ENCODE measurements at places on chromosomes 11 and 22.
A peak's percentile ranks its signal among the peaks of the same experiment; 100 is the strongest.

DNA sequence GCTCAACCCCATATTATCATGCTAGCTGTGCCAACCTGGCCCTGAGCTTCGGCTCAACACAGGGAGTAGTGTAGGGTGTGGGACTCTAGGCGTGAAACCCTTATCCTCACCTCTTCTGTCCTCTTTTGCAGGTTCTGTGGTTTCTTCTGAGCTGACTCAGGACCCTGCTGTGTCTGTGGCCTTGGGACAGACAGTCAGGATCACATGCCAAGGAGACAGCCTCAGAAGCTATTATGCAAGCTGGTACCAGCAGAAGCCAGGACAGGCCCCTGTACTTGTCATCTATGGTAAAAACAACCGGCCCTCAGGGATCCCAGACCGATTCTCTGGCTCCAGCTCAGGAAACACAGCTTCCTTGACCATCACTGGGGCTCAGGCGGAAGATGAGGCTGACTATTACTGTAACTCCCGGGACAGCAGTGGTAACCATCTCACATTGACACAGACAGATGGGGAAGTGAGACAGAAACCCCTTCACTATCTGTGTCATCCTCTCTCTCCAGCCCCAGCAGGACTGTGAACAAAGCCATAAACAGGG, 76.4 kb downstream of the GGTLC2 start:
- DNase-seq: no peak

DNA sequence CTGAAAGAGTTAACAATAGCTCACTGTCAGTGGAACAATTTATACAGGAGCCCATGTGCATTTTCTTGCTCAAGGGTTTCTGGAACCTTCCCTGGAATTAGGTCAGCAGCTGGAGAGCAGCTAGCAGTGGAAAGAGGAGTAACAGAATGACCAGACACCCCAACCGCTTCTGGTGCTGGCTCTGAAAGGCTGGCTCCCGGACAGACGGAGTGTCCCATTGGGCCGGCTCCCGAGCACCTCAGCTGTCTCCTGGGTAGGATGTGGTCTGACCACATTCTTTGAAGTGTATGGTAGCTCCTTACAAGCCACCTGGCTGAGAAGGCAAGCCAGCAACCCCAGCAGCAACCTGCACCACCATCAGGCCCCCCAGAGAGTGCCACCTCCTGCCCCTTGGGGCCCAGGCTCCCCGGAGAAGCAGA, 44.7 kb downstream of the ABTB2 start:
- DNase-seq: no peak

GRCh38 chr11:70953720-70954119, 298.7 kb downstream of the SHANK2 start:
- DNase-seq: no peak

- no peak for DNase-seq
These were observed 112.7 kb upstream of the SLC5A12 start for GRCh38 chr11:26834601-26835000.

DNA sequence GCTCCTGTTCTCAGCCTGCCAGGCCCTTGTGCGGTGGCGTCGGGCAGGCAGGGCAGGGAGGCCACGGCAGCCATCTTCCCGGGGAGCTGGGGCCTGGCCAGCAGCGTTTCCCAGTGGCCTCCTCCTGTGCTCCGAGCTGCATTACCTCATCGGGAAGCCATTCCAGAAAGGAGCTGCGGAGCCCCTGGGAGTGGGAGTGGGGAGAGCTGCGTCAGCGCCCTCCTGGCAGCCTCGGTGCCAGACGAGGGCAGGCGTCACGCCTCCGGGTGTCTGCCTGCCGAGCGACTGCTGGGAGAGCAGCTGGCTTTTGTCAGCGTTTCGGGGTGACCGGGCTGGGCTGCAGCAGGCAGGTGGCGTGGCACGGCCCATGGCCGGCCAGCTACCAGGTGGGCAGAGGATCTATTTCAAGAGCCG, 30.9 kb upstream of the WNT7B start:
- no peak for DNase-seq

- no peak for DNase-seq
These were observed 24.1 kb upstream of the SCN2B start for GRCh38 chr11:118200497-118200896.

DNA sequence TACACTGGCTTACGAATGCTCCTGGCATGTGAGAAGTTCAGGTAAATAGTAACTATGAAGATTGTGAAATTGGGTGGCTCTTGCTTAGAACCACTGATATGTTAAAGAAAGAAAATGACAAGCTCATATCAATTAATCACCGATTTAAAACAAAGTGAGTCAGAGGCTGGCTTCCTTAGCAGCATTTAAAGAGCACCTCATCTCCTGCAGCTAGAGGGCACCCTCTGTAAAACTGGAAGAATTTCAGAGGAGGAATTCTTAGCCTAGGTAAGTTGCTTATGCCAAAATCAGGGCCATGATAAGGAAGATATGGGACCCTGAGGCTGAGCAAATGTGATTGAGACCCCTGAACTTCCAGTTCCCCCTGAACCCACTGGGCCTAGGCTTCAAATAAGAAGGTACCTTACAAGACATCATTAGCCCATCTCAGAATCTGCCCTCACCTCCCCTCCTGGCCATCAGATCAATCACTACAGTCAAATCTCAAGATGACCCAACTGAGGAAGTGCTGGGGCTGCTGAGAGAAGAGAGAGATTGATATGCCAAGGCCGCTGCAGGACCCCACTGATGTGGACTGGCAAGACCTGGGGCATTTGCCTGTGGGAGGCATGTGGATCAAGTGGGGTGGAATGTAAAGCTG, 8.6 kb upstream of the CD3E start:
- peak; percentile 76 for DNase-seq

- no peak for DNase-seq
These were observed 33.8 kb upstream of the DKK3 start for GRCh38 chr11:12042215-12042676.

- DNase-seq: no peak
These were observed 42.3 kb upstream of the SLC25A1 start for GRCh38 chr22:19220867-19221266.

DNA sequence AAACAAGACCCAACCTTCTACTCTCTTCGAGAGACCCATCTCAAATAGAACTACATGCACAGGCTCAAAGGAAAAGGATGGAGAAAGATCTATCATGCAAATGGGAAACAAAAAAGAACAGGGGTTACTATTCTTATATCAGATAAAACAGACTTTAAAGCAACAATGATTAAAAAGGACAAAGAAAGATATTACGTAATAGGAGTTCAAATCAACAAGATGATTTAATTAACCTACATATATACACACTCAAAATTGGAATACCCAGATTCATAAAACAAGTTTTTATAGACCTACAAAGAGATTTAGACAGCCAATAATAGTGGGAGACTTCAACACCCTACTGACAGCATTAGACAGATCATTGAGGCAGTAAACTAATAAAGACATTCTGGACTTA, 536.6 kb upstream of the RAG2 start:
- no peak for DNase-seq

DNA sequence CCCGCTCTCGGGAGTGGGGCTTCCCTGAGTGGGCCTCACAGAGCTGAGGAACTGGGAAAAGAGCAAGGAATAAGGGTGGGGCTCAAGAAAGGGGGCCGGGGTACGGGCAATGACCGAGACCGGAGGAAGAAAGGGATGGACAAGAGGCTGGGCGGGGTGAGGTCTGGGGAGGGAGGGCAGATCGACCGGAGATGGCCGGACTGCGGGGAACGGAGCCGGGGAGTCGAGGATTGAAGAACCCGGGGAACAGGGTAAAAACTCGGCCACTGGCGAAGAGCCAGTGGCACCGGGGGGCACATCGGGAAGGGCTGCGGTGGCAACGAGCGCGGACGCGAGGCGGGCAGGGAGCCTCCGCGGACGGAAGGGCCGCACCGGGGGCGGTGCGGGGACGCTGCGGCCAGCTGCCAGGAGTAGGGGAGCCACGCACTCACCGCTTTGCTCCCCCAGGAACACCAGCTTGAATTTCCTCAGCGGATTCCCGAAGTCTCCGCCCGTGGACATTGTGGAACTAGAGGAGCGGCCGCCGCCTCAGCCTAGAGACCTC, 667 bp downstream of the RAB6A start:
- no peak for DNase-seq

GRCh38 chr11:101863361-101863760, 51.4 kb upstream of the CEP126 start:
- DNase-seq: no peak

DNA sequence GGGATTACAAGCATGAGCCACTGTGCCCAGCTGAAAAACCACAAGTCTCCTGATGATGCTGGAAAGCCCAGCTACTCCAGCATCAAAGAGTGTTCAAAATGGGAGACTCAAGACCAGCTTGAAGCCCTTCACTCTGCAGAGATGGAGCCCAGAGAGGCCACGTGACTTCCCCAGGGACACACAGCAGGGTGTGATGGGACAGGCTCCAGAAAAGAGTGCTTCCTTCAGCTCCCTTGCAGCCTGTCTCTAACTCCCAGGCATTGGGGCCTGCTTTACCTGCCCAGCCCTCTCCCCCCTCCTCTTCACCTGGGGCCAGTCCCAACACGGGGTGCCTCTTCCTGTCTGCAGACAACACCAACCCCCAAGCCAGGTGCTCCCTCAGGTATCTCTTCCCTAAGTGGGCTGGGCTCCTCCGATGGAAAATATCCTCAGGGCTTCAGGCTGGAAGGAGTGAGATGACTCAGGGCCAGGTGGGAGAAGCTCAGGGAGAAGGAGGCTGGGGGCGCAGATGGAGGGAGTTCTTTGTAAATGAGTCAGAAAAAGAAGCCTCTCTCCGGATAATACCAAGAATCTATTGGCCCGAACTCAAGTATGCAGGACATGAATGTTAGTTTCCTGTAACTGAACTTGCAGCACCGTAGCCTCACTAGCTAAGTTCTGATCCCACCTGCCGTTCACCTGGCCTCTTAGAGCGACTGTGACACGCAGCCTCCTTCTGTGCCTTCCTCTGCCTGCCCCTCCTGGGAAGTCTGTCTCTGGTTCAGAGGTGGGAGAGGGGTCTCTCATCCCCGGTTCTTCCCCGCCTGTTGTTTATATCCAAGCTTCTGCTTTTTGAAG, 326.6 kb downstream of the MN1 start:
- no peak for DNase-seq

- DNase-seq: no peak
These were observed 2.8 kb downstream of the VWCE start for GRCh38 chr11:61292356-61292755.

DNA sequence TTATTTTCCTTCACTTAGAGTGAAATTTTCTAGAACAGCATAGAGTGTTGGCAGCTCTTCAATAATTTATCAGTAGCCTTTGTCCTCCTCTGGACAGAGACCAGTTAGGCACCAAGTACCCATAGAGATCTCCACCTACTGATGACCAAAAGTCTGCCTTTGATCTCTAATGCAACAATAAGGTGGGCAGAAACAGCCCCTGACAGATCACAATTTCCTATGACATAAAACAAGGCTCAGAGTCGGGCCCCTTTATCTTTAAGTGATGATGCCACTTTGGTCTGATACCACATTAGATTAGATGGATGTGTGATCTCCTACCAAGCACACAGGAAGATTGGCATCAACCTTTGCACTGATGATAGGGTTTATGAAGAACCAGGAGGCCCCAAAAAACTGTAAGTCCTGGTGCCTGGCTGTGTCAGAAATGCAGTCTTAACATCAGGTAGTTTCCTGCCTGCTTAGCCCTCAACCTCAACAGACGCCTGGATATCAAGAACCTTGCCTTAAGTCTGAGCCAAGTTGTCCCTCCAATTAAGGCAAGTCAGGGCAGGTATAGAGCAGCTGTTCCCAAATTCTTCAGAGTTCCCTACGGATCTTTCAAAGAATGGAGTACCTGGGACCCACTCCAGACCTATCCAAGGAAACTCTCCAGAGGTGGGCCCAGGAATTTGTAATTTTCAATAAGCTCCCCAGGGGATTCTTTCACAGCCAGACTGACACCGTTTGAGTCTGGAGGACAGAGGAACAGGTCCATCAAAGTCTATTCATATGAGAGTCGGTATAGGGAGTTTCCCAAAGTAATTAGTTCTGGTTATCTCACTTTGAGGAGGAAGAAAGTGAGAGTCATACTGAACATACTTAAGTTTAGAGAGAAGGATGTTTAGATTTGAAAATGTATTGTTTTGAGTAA, 30.6 kb upstream of the TMPRSS4 start:
- peak; percentile 72 for DNase-seq

- no peak for DNase-seq
These were observed 21.3 kb upstream of the KDM4E start for GRCh38 chr11:95003716-95004115.

DNA sequence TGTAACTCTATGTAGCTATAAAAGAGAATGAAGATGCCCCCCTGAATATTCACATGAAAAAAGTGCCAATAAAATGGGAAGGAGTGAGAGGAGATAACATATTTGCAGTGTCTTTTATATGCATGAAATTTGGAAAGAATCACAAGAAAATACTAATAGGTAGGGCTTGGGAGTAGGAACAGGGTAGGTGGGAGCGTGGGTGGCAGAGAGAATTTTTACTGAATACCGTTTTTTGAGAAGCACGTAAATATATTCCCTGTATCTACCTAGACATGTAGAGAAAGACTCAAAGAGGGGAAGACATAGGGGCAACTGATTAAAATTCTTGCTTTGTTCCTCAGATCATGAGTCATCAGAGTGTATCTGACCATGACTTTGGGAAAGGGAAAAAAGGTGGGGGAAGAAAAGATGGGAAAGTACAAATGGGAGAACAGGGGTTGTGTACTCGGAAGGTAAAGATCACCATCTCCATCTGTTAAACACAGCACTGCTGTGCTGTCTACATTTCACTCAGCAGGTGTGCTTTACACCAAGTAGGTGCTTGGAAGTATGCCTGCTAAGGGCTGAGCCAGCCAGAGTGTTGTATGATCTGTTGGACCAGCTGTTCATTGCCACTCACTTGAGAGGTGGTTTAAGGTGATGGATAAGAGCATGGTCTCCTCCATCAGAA, 16.0 kb downstream of the PRR5L start:
- no peak for DNase-seq

DNA sequence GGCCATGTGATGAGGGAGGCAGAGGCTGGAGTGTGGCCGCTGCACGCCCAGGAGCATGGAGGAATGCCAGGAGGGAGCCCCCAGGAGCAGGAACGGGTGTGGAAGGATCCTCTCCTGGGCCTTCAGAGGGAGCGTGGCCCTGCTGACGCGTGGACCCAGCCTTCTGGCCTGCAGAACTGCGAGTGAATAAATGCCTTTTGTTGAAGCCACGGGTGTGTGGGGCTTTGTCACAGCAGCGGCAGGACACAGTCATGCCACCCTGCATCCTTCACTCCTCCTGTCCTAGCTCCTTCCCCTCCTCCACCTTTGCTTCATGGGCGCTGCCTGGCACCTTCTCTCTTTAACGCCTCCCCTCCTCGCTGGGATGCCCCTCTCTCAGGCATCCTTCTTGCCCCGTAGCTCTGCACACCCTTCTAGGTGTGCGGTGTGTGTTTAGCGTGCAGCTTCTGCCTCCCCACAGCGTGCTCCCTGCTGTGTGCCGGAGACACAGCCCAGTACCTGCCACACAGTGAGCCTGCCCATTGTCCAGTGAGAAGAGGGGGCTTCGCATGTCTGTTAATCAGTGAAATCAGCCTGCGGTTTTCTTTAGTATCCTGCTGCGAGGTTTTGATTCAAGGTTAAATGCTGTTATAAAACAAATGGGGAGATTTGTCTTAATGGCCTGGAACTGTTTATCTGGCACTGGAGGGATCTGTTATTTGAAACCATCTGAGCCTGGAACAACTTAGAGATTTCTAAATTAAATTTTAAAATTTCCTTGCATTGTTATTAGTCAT, 459.6 kb downstream of the TBC1D22A start:
- no peak for DNase-seq
